ENCODE measurements at places on chromosomes 1 and 21. TPM values are rescaled to one million over a fixed set of nuclear protein-coding genes. Genes with fewer than 3 reads are reported as not detected.

NPHS2 gene
- not detected for total RNA-seq

OR6N1 gene
- not detected for total RNA-seq

PLEKHA6 gene
- total RNA-seq = 0.65 TPM

ADCY10 gene
- total RNA-seq = not detected

HSPB7 gene
- total RNA-seq = not detected

MROH9 gene
- total RNA-seq = not detected

ACAP3 gene
- 10.0 TPM for total RNA-seq

ABCD3 gene
- total RNA-seq = 29.6 TPM

PDXK gene
- total RNA-seq = 23.6 TPM

GCSAML gene
- not detected for total RNA-seq

FCRL6 gene
- total RNA-seq = not detected

PLPP3 gene
- total RNA-seq = 58.1 TPM

FASLG gene
- total RNA-seq = not detected

RBP7 gene
- total RNA-seq = not detected

AGMAT gene
- 0.44 TPM for total RNA-seq

KRTAP7-1 gene
- total RNA-seq = not detected

AMY1A gene
- total RNA-seq = not detected

LORICRIN gene
- not detected for total RNA-seq

SLC30A10 gene
- under 0.01 TPM for total RNA-seq

PAQR6 gene
- total RNA-seq = 0.60 TPM

UBE4B gene
- total RNA-seq = 13.7 TPM

SLC9C2 gene
- total RNA-seq = not detected

CCDC181 gene
- not detected for total RNA-seq

CELA2A gene
- not detected for total RNA-seq

TFAP2E gene
- total RNA-seq = under 0.01 TPM

ZDHHC18 gene
- total RNA-seq = 4.2 TPM
